CD4-positive, CD25-positive, alpha-beta regulatory T cell (primary cell): ENCODE measurements at places on chromosomes 1 and 21.

DNA sequence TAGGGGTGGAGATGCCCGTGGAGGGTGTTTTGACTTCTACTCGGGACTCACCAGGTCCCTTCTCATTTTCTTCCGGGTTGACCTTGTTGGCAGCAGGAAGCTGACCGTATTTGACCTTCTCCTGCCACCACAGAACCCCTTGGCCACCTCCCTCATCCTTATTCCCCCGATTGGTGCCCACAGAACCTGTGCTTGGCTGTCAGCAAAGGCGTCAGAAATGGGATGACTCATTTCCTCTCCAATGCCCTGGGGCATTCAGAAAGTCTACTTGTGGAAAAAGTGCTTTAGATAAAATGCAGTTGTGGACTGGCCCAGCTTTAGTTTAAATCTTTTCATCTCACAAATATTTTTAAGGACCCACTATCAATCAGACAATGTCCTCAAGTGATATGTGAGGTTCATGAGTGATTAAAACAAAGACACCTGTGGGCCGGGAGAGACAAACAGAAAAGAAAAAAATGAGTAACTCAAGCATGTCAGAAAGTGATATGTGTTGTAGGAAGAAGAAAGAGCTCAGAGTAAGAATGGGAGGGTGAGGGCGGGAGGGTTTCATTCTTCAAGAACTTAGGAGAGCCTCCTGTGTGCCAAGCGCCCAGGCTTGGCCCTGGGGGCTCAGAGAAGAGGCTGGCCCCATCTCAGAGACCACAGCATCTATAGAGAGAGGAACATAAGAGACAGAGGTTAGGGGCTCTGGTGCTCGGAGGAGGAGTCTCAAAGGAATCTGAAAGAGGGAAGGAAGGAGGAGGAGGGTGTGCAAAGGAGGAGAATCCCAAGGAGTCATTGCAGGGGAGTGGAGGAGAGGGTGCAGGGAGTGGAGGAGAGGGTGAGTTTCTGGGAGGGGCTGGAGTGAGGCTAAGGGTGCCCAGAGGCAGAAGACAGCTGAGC lies 221.6 kb upstream of the VAMP3 start:
- H3K4me3 ChIP-seq: no peak overlapping the region
- H3K27me3 ChIP-seq: no peaks in the 10 kb centered on the region
- DNase-seq: no peak
- H3K36me3 ChIP-seq: no peaks in the 10 kb centered on the region
- H3K27ac ChIP-seq: no peak overlapping the region
- H3K4me1 ChIP-seq: no peaks in the 10 kb centered on the region

GRCh38 chr1:153346077-153346723 lies 2.4 kb downstream of the PGLYRP4 start:
- DNase-seq: no peak
- H3K27ac ChIP-seq: no peak overlapping the region
- H3K4me3 ChIP-seq: no peak overlapping the region
- H3K4me1 ChIP-seq: peaks cover 34% of the 10 kb centered on the region
- H3K27me3 ChIP-seq: peaks cover 3% of the 10 kb centered on the region

DNA sequence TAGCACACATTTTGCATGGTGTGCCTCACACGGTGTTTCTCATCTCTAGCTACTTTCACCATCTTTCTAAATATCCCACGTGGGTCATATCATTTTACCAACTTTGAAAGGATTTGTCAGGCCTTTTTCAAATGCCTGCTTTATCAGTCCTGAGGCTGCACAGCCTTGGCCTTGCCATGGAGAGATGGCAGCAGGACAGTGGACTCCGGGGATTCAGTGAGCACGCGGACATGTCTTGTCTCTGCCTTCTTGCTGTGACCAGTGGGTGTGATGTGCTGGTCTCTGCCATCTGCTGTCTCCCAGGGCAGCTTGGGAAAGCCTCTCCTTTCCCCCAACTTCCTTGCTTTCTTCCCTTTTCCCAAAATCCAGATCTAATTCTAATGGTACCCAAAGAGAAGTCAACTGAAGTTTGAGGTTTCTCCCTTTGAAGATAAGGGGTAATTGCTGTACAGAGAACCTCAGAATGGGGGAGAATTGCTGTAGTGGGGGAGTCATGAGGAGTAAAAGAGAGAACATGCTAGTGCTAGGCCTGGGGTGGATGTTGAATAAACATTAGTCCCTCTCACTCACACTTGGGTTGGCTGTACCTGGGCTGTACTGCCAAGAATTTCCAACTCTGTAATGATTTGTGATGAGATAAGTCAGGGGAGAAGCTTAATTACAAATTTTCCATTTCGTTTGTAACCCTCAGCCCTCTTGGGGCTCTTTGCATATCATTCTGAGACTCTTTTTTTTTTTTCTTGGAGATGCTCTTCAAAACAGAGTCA lies 99.5 kb downstream of the GALNT2 start:
- H3K36me3 ChIP-seq: no peaks in the 10 kb centered on the region
- peaks cover 7% of the 10 kb centered on the region for H3K4me1 ChIP-seq
- DNase-seq: no peak
- H3K27me3 ChIP-seq: no peaks in the 10 kb centered on the region
- H3K4me3 ChIP-seq: no peak overlapping the region
- no peak overlapping the region for H3K27ac ChIP-seq

- no peaks in the 10 kb centered on the region for H3K27me3 ChIP-seq
- H3K27ac ChIP-seq: no peak overlapping the region
- peaks cover 28% of the 10 kb centered on the region for H3K36me3 ChIP-seq
- no peak overlapping the region for H3K4me3 ChIP-seq
- H3K4me1 ChIP-seq: no peaks in the 10 kb centered on the region
These were observed 59.6 kb upstream of the HP1BP3 start for GRCh38 chr1:20846461-20847374.

DNA sequence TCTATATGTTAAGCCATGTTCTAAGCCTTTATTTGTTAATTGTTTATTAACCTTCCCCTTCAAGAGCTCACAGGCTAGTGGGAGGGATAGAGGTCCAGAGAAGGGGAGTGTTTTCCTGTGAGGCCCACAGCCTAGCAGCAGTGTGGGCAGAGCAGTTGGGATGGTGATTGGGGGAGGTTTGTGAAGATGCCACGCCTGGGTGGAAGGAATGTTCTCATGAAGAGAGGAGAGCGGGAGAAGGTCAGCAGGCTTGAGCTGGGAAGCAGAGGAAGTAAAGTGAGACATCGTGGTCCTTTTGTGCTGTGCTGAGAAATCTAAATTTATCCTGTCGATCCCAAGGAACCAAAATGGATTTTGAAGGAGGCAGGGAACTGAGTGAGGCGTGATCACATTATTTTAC lies 42.6 kb downstream of the TRAPPC10 start:
- no peak overlapping the region for H3K4me3 ChIP-seq
- no peak overlapping the region for H3K27ac ChIP-seq
- no peaks in the 10 kb centered on the region for H3K27me3 ChIP-seq
- DNase-seq: no peak

- H3K4me1 ChIP-seq: peaks cover 28% of the 10 kb centered on the region
- no peak overlapping the region for H3K27ac ChIP-seq
These were observed 604 bp upstream of the TMEM79 start for GRCh38 chr1:156283521-156283920.

GRCh38 chr1:42957880-42958487 lies 684 bp downstream of the SLC2A1 start:
- no peaks in the 10 kb centered on the region for H3K27me3 ChIP-seq
- H3K27ac ChIP-seq: peak overlapping the region; percentile 80
- DNase-seq: peak; percentile 51
- no peaks in the 10 kb centered on the region for H3K36me3 ChIP-seq

- no peaks in the 10 kb centered on the region for H3K4me1 ChIP-seq
- no peak overlapping the region for H3K27ac ChIP-seq
- H3K4me3 ChIP-seq: no peak overlapping the region
- no peaks in the 10 kb centered on the region for H3K27me3 ChIP-seq
- DNase-seq: no peak
- peaks cover 10% of the 10 kb centered on the region for H3K36me3 ChIP-seq
These were observed 38.7 kb downstream of the ANKRD13C start for GRCh38 chr1:70315782-70316181.

GRCh38 chr1:29655145-29655544 lies 418.8 kb downstream of the PTPRU start:
- H3K27ac ChIP-seq: no peak overlapping the region
- no peaks in the 10 kb centered on the region for H3K27me3 ChIP-seq
- DNase-seq: no peak

- no peak for DNase-seq
- no peaks in the 10 kb centered on the region for H3K36me3 ChIP-seq
- H3K4me1 ChIP-seq: no peaks in the 10 kb centered on the region
- no peaks in the 10 kb centered on the region for H3K27me3 ChIP-seq
These were observed 11.7 kb downstream of the TNFRSF18 start for GRCh38 chr1:1194723-1195122.

DNA sequence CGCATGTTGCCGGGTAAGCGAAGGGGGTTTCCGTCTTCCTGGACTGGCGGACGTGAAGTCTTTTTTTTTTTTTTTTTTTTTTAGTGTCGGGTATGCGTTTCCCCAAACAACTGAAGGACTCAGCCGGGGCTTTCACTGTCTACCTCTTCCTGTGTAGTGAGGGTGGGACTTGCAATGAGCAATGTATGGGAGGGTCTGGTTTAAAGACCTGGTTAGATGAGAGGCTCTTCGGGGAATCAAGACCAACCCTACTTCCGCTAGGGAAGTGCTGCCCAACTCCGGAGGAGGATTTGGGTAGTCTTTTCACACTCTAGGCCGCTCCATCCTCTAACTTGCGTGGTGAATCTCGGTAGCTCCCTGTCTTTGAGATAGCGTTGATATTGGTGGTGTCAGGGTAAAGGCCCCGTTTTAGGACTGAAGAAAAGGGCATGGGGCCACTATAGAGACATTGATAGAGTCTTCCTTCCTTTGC lies 754 bp downstream of the PRRC2C start:
- DNase-seq: peak; percentile 84
- H3K4me1 ChIP-seq: peaks cover 55% of the 10 kb centered on the region
- peaks cover 8% of the 10 kb centered on the region for H3K36me3 ChIP-seq
- peak overlapping the region; percentile 99 for H3K4me3 ChIP-seq

- H3K36me3 ChIP-seq: no peaks in the 10 kb centered on the region
- no peaks in the 10 kb centered on the region for H3K27me3 ChIP-seq
- DNase-seq: no peak
- H3K4me1 ChIP-seq: no peaks in the 10 kb centered on the region
These were observed 76.1 kb upstream of the RGS2 start for GRCh38 chr1:192732787-192733186.

DNA sequence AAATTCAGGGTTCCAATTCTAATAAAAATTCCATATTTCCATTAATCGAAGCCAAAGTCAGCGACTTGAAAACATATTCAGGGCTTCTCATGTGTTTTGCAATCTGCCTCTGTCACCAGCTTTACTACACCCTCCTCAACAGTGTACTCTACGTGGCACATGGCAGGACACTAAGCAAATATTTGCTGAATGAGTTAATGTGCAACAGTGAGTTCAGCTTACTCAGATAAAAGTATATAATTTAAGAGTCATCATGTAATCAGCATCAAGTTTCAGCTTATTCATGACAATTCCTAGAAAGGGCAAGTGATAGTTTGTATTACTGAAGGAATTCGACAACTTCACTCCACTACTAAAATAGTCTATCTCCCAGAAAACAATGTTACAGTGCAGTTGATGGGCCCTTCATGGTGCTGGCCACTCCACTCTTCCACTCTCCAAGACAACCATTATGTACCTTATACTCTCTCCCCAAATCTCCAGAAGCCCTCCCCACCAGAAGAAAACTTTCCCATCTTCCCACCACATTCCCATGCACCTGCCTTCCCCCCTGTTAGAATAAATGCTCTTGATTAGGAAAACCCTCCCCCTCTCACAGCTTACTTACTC lies 97.3 kb downstream of the TTLL7 start:
- DNase-seq: no peak
- no peaks in the 10 kb centered on the region for H3K36me3 ChIP-seq
- no peak overlapping the region for H3K27ac ChIP-seq

GRCh38 chr1:156090138-156090839 lies 8.0 kb upstream of the MEX3A start:
- no peaks in the 10 kb centered on the region for H3K4me1 ChIP-seq
- peaks cover 2% of the 10 kb centered on the region for H3K27me3 ChIP-seq
- no peak for DNase-seq

DNA sequence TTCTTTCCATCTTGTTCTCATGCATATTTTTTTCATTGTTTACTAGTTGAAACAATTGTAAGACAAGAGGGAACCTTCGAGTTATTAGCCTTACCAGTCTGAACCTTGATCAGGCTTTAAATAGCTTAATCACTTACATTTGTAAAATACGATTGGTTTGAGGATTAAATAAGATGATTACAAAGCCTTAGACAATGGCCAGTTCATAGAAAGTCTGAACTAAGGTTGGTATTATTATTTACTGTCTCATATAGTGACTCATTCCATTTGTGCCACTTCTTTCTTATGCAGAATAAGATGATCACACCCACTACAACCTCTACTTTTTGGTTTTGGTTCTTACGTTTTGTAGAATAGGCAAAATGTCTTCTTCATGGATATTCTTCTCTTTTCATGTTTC lies 94.1 kb downstream of the RPE65 start:
- H3K4me3 ChIP-seq: no peak overlapping the region
- DNase-seq: no peak
- no peak overlapping the region for H3K27ac ChIP-seq
- no peaks in the 10 kb centered on the region for H3K4me1 ChIP-seq

DNA sequence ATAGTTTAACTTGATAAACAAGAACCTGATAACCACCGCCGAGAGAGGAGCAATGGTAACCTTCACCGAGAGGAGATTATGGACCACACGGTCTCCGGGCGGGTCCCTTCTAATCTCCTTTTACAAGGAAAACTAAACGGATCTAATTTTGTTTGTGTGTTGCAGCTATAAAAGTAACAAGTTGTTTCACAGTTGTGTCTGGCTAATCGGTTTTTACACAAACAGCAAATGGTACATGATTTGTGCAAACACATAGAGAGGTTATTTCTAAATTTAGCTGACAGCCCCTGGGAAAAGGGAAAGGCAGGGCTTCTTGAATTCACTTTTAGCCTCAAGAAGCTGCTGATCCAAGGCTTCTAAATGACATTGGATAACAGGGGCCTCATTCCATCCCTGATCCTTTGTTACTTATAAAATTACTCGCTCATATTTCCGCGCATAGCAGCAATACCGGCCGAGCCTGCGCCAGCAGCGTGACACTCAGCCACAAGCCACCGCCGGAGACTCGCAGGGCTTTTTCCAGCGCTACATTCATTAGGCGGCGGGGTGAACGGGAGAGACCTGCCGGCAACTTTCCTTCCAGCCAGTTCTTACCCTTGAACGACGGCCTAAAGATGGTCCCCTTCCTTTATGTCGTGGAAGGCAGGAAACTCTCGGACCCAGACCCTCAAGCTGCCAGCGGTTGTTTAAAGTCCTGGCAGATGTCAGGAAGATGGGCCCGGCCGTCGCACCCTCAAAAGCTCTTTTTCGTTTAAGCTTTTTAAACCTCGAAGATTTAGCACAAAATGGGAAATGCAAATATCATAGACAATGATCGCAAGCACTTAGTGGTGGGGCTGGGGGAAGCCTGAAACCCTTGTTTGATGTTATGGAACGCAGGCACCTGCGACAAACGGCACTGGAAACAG lies 4.4 kb downstream of the FOXD3 start:
- peaks cover 60% of the 10 kb centered on the region for H3K27me3 ChIP-seq
- H3K27ac ChIP-seq: no peak overlapping the region
- no peak overlapping the region for H3K4me3 ChIP-seq

DNA sequence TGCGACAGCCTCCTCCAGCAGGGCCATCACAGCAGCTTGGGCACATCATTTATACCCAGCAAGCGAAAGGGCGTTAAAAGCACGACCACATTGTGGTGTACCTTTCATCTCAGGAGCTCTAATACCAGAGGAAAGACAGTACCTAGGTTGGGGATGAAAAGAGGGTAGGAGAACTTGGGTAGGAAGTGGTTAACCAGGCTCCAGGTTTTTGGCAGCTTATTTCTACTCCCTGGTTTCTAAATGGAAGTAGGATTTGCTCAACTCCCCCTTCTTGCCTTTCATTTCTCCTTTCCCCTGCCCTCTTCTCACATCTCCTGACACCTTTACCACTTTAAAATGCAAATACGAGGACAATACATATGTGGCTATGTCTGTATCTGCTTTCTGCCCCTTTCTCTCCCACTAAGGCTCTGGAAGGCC lies 30.2 kb downstream of the FAM177B start:
- no peaks in the 10 kb centered on the region for H3K36me3 ChIP-seq
- H3K27me3 ChIP-seq: no peaks in the 10 kb centered on the region
- no peak overlapping the region for H3K4me3 ChIP-seq
- no peak overlapping the region for H3K27ac ChIP-seq
